ENCODE measurements at places on chromosomes 6 and 20. TPM values are rescaled to one million over a fixed set of nuclear protein-coding genes. Genes with fewer than 3 reads are reported as not detected.

RNASET2 gene
- total RNA-seq, result 11.1 TPM

PMEPA1 gene
- 1.3 TPM for total RNA-seq

CDS2 gene
- 78.1 TPM for total RNA-seq

HLA-DRB1 gene
- 55.4 TPM for total RNA-seq

Data from bladder microvascular endothelial cell (primary cell).